ENCODE measurements at places on chromosomes 2 and 18. TPM values are rescaled to one million over a fixed set of nuclear protein-coding genes. Genes with fewer than 3 reads are reported as not detected.

The SERPINB7 gene
- 1.1 TPM for total RNA-seq

The C2orf72 gene
- total RNA-seq: not detected

The BUB1 gene
- 3.7 TPM for total RNA-seq

The ALPG gene
- not detected for total RNA-seq

The ALPI gene
- not detected for total RNA-seq

The GTF2A1L gene
- not detected for total RNA-seq

DNA sequence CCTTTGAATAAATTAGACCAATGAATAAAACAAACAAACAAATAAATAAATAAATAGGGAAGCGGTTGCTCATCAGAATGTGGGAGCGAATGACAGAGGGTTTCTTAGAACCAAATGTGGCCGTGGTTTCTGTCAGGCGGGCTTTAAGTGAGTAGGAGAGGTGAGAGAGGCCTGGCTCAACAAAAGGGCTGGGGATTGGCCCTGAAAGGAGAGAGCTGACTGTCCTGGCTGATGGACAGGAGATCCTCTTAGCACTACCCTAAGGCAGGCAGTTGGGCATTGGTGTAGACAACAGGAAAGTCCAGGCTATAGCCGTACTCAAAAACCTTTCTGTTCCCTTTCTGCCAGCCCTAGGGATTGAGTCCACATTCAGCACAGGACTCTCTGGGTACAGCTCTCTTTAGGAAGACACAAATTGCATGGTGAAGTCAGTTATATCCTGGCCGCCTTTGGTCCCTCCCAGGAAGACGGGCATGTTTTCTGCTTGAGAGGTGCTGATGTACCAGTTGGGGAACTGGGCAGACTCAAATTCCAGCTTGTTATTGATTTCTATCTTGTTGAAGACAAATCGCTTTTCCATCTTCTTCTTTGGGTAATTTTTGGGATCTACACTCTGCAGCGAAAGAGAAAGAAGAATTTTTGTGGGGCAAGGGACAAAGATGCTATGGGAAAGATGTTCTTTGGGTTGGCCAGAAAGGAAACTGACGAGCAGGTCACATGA is 6.5 kb downstream of the IL1B start:
- no peak for DNase-seq

GRCh38 chr2:218306184-218306920 is 14.0 kb upstream of the TMBIM1 start:
- DNase-seq: no peak

DNA sequence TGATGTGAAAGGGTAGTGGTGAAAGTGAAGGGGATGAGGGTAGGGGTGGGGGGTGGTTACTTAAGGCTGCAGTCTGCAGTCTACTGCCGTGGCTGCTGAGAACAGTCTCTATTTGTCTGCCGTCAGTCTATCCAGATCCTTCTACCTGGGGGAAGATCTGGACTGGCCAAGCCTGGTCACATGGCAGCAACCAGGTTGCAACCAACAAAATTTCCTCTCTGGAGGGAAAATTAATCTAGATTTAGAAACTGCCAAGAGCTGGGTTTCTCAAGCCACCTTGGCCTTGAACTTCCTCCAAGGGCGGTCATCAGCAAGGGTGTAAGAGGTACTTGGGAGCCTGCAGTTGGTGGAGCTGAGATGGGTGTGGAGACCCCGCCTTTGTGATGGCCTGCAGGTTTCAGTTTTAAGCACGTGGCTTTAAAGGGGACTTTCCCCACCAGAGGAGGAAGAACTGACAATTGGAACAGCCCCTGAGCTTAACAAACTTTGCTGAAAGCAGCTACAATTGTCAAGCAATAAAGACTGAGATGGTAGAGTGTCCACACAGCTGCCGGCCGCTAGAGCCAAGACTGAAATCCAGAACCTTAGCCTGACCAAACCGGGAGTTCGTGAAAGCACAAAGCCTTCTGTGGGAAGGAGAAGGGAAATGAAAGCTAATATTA is 31.4 kb upstream of the KCMF1 start:
- no peak for DNase-seq

DNA sequence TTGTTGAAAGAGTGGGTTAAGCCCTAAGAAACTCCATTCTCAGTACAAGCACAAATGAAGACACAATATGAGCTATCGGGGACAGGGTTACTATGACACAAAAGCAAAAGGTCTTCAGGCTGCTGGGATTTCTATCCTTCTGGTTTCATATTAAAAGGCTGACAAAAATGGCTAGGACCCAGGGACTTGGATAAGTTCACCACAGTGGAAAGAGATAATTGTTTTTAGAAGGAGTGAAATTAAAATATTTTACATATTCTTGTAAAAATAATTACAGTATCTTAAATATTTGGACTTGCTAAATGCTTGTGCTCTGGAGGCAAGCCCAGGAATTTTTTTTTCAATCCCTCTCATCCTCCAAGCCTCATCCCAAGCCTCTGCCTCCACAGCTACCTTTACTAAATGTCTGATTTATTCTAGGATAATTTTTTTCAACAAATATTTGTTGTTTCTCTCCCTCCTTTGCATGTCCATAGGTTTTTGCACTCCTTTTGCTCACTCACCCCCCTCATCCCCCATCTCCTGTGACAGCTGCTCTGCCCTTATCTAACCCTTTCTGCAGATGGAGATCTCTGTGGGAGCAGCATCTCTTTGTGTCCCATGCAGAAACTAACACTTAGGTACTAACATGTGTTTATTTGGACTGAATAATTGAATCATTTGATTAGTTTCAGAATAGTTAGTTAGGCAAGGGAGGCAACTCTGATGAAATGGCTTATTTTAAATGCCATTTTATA is 47.8 kb upstream of the NABP1 start:
- no peak for DNase-seq

DNA sequence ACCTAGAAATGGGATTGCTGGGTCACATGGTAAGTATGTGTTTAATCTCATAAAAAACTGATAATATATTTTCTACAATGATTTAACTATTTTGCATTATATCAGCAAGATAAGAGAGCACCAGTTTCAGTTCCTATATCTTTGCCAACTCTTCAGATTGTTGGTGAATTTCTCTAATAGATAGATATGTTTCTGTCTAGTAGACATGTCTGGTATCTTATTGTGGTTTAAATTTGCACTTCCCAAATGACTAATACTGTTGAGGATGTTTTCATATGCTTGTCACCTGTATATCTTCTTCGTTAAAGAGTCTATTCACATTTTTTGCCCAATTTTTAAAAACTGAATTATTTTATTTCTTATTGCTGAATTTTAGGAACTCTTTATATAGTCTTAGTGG is 113.8 kb upstream of the UXS1 start:
- DNase-seq: no peak

- DNase-seq: no peak
These were observed 21.2 kb upstream of the PMAIP1 start for GRCh38 chr18:59878644-59879043.

GRCh38 chr2:11310212-11310611 is 34.2 kb downstream of the ROCK2 start:
- no peak for DNase-seq

- no peak for DNase-seq
These were observed 5.7 kb upstream of the GCFC2 start for GRCh38 chr2:75716406-75716805.

DNA sequence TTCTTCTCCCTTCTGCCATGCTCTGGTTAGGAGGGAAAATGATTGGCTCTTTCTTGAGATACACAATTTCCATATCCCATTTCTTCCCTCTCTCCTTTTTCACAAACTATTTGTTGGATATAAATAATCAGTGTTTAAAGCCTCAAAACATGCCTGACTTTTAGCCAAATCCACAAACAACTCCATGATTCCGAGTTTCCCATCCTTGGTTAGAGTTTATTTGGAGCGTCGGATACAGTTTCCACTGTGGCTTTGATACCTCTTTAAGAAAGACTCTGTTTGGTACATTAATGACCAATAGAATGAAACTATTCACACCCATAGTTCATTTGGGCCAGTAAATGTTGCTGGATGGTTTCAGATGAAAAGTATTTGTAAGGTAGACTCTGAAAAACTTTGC is 5.9 kb upstream of the FHL2 start:
- DNase-seq: no peak

GRCh38 chr2:46469700-46470099 is 9.7 kb upstream of the TMEM247 start:
- DNase-seq: no peak

DNA sequence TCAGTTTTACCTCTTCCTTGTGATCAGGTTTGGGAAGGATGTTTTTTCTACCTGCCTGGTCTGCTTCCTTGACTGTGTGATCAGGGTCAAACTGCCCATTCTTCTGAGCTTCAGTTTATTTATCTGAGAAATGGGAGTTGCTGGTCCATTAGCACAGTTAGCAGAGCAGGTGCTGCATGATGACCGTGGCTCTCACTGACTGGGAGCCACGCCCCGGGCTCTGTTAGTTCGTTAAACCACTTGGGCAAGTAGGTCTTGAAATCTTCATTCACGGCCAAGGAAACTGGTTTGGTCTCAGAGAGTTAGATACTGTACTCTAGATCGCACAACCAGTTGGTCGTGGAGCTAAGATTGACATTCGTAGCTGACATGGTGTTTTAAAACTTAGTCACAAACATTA is 41.7 kb downstream of the INPP5D start:
- no peak for DNase-seq

DNA sequence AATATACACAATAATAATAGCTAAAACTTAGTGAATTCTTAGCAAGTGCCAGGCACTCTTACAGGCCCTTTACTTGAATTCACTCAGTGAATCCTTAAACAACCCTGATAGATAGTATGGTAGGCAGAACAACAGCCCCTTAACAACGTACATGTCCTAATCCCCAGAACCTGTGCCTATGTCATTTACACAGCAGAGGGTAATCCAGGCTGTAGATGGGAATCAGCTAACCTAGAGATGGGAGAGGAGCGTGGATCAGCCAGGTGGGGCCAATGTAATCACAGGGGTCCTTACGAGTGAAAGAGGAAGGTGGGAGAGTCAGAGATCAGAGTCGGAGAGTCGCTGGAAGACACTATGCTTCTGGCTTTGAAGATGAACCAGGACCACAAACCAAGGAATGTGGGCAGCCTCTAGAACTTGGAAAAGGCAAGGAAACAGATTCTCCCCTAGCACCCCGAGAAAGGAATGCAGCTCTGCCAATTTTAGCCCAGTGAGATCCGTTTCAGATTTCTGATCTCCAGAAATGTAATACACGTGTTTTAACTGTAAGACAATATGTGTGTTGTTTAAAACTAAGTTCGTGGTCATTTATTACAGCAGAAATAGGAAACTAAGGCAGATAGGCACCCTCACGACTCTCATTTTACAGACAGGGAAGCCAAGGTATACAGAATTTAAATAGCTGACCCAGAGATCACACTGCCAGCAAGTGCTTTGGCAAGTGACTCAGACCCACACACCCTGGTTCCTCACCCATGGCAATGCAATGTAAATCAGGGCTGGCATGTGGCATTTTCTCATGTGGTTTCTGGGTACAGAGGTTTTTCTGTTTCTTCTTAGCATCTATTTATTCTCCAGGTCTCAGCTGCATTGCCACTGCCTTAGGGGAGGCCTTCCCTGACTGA is 68.9 kb downstream of the DOCK10 start:
- no peak for DNase-seq

DNA sequence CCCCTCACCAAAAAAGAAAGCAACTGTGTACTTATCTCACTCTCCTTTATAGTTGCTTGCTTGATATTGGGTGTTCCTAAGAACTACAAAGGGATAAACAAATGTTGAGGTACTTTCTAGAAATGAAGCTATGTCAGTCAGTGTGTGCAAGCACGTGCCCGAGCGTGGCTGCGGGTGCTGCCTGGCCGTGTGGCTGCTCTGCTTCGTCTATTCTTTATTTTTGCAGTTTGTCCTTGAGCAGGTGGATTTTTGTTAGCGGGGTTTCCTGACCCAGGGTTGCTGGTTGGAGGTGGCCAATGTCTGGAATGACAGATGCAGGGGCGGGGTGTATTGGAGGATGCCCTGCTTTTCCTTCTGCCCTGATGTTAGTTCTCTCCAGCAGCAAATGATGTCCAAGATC is 62.6 kb downstream of the ACOXL start:
- DNase-seq: no peak
